ENCODE measurements at places on chromosomes 3 and 15.
A peak's percentile ranks its signal among the peaks of the same experiment; 100 is the strongest.

GRCh38 chr3:49165771-49166751 is at the start of gene CCDC71:
Gene CCDC71 (minus strand): TSS chr3:49166331. CDS start chr3:49164208, 2,123 bp downstream.
- peaks cover 14% of the 10 kb centered on the region for H3K36me3 ChIP-seq
- peak within 1 kb of the TSS; percentile 83 for H3K27ac ChIP-seq
- peak; percentile 85 for DNase-seq
- H3K4me1 ChIP-seq: peaks cover 30% of the 10 kb centered on the region
- H3K4me3 ChIP-seq: peak within 1 kb of the TSS; percentile 87
- H3K27me3 ChIP-seq: no peaks in the 10 kb centered on the region

DNA sequence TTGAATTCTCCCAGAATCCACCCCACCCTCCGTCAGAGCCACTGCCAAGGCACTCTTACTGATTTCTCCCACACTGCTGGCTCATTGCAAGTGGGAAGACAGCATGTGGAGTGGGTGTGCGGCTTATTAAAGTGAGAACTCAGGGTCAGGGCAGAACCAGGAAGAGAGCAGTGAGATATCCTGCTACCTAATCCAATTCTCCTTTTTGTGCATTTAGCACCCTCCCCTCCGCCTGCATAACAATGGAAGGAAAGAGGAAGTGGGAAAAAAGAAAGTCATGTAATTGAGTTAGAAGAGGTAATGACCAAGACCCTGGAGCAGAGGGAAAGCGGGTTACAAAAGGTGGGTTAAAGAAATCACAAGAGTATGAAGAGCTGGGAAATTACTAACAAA is 27.8 kb upstream of the PIK3CB start:
- peaks cover 5% of the 10 kb centered on the region for H3K4me1 ChIP-seq
- no peak overlapping the region for H3K4me3 ChIP-seq
- H3K27ac ChIP-seq: no peak overlapping the region
- H3K27me3 ChIP-seq: no peaks in the 10 kb centered on the region
- no peaks in the 10 kb centered on the region for H3K36me3 ChIP-seq

DNA sequence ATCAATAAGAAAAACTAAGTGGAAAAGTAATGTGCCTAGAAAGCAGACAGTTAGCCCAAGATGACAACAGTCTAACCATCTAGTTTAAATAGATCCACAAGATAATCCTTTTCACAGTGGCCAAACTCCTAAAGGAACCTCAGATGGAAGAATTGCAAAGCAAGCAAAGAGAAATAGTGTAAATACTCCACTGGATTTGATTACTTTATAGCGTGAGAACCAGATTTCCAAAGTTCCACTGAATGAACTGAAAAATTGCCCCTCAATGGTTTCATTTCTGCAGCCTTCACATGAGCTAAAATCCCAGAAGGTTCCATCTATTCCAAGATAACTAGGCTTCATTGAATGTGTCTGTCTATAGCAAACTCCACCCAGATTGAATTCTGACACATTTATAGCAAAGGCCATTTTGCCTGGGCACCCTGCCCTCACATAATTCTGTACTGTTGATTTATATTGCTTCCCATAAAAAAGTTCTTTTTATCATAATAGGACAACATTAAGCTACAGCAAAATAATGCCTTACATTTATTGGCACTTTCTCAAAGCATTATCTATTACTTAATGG is 129.7 kb upstream of the THBS1 start:
- peaks cover 3% of the 10 kb centered on the region for H3K27me3 ChIP-seq
- peaks cover 2% of the 10 kb centered on the region for H3K4me1 ChIP-seq
- H3K4me3 ChIP-seq: no peak overlapping the region
- no peak for DNase-seq

GRCh38 chr3:131903988-131904415 is 130.8 kb downstream of the CPNE4 start:
- H3K36me3 ChIP-seq: no peaks in the 10 kb centered on the region
- peaks cover 2% of the 10 kb centered on the region for H3K27me3 ChIP-seq
- no peak for DNase-seq
- H3K4me3 ChIP-seq: no peak overlapping the region
- H3K27ac ChIP-seq: no peak overlapping the region
- no peaks in the 10 kb centered on the region for H3K4me1 ChIP-seq

GRCh38 chr3:88671573-88671972 is 435.8 kb upstream of the EPHA3 start:
- no peak overlapping the region for H3K4me3 ChIP-seq
- H3K27ac ChIP-seq: no peak overlapping the region
- no peaks in the 10 kb centered on the region for H3K27me3 ChIP-seq
- no peaks in the 10 kb centered on the region for H3K4me1 ChIP-seq

- no peak for DNase-seq
- H3K4me3 ChIP-seq: no peak overlapping the region
- no peaks in the 10 kb centered on the region for H3K36me3 ChIP-seq
- no peaks in the 10 kb centered on the region for H3K4me1 ChIP-seq
- H3K27me3 ChIP-seq: no peaks in the 10 kb centered on the region
- no peak overlapping the region for H3K27ac ChIP-seq
These were observed 15.1 kb downstream of the TLNRD1 start for GRCh38 chr15:81015621-81016488.
